ENCODE measurements at places on chromosomes 12 and 14. TPM values are rescaled to one million over a fixed set of nuclear protein-coding genes. Genes with fewer than 3 reads are reported as not detected.

Gene RIN3
- 53.6 TPM for total RNA-seq

DNA sequence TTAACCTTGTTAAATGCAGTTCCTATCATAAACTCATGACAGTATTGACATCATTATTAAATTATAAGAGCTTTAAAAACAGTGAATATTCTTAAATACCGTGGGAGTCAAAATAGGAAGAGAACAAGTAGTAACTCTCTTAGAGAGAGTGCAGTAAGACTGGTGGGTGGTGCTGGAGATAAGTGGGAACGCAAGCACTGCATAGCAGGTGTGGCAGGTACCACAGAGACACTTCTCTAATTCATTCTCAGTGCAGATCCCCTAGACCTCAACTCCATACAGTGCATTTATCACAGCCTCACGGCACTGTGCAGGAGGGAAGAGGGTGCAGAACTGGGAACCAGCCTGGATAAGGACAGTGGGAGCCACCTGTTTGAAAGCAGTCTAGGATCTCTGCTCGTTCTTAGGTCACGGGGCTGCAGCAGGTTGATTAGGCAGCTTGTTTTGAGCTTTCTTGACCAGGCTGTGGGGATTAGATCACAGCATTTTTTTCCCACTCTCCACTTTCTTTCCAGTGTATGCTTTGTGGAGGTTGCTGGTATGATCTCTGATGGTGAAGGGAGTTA, 165.6 kb downstream of the PRKCH start:
- no peak for DNase-seq

GRCh38 chr12:47977046-47977771, 13.8 kb downstream of the TMEM106C start:
- no peak for DNase-seq

- DNase-seq = no peak
These were observed 15.0 kb upstream of the MDM2 start for GRCh38 chr12:68792952-68793351.

DNA sequence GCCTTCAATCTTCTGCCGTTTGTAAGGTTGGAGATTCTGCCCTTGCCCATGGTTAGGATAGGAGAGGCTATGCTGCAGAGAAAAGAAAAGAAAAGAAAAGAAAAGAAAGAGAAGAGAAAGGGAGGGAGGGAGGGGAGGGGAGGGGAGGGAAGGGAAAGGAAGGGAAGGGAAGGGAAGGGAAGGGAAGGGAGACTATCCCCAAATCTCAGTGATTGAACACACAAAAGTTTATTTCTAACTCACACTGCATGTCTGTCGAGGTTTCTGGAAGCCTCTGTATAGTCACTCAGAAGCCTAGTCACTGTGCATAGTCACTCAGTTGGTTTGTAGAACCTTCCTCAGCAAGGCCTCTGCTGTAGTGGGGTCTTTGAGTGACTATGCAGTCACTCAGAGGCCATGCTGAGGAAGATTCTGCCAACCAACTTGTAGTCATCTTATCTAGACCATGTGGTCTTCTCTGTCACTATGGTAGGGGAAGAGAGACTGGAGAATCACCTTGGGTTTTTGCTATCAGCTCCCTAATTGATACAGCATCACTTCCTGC, 52.3 kb upstream of the ABCC9 start:
- DNase-seq = no peak

DNA sequence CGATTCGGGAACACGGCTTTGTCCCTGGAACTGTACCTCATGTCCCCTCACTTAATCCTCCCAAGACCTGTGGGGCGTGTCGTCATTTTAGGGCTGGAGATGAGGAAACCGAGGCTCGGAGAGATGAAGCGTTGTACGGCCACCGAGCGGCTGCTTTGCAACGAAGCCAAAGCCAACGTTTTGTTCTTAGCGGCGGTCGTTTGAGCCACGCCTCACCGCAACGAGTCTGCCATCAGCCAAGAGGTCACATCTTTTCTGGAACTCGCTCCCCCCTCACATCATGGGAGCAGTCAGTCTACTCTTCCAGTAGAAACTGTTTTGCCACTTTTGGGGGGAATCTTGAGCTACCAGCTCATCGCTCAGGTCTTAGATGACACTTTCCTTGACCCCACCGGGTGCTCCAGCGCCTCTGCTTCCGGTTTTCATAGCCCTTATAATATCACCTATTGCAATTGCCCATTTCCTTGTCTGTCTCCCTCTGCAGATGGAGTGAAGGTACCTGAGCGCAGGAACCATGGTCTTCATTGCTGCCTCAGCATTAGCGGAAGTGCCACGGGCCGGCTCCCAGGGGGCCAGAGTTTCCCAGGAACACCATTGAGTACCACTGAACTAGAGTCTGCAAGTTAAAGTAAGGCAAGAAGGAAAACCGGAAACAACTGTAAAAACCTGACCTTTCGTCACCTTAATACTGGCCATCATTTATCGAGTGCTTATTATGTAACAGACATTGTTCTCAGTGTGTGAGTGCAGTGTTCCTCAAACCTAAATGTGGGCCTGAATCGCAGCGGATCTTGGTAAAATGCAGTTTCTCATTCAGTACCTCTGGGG, 19.6 kb downstream of the NINJ2 start:
- DNase-seq = peak; percentile 45

DNA sequence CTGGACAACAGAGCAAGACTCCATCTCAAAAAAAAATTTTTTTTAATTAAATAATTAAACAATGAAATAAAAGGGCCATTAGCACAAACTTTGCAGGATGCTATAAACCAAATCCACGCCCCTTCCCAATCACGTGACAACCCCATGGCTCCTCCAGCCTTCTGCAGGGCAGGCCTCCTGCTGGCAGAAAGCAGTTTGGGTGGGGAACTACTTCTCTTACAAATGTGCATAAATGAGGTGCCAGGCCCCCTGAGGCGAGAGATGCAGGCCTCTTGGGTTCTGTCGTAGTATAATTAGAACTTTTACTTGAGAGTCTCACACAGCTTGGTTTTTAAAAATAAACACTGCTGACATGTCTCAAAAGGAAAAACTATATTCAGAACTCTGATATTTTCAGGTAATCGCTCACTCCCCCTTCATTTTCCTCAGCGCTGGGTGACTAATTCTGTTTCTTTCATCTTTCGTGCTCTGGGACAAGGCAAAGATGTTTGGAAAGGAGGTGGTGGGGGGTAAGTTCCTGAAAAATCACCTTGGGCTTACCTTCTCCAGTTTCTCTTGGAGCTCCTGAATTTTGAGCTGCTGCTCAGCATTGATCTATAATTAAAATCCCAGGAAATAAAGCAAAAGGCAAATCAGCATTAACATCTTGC, 101.7 kb downstream of the CIT start:
- DNase-seq = no peak

Gene RPGRIP1
- not detected for total RNA-seq

DNA sequence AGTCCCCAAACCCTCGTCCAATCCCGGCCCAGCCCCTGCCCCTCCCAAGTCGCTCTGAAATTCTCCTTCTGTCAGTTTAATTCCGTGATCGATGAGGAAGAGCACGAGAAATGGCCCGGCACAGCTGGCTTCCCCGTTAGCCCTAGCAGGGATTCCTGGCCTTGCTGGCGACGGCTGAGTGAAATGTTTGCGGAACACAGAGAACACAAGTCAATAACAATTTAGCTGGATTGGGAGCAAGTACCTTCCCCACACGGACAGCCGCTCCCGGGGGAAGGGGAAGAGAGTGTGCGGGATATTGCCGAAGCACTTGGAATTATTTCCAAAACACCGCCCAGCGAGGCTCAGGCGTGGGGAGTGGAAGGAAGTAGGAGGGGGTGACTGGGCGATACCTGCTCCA, 134.6 kb downstream of the RBM19 start:
- no peak for DNase-seq

Gene NTF3
- total RNA-seq = 1.4 TPM

Gene MPHOSPH9
- 71.0 TPM for total RNA-seq

DNA sequence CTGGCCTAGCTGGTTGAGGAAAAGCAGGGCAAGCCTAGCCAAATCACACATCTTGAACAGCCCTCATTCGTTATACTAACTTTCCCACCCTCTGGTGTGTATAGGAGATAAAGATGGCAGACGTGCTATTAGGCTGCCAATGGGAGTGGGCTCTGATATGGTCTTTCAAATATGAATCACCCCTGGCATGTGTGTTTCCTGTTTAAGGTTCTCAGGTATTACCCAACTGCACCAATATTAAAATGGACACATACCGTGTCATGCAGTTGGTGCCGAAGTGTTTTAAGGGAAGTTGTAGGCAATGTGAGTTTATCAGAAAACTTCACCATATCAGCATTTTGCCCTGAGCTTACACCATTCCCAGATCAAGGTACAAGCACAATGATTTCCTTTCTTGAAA, 33.4 kb downstream of the CHST11 start:
- no peak for DNase-seq

Gene RASSF9
- total RNA-seq = 1.0 TPM

DNA sequence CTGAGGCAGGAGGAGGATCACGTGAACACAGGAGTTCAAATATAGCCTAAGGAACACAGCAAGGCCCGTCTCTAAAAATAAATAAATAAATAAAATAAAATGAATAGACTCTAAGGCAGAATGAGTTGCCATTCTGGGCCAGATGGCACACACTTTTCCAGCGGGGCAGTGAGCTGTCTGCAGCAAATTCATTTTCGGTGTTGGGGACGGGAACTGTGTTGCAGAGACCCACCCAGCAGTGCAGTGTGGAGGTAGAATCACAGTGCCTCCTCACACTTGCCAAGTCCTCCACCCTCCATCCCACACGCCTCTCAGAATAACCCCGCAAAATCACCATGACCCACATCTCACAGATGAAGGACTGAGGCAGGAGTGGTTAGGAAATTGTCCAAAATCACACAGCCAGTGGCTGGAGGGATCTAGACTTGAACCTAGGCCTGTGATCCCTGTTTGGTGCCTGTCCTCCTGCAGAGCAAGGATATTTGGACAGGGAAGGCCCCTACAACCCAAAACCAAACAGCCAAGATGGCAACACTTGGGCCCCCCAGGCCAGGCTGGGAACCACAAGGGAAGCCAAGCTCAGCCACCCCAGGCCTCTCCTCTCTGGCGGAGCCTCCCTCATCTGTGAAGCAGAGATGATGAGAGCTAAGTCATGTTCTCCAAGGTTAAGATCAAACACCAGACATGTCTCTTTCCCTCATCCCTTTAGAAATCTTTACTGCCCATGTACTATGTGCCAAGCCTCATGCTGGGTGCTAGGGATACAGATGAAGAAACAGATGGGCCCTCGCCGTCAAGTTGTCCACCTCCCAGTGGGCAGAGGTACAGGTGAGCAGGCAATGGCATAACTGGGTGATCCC, 152.7 kb downstream of the DPF3 start:
- no peak for DNase-seq

GRCh38 chr14:49420201-49420600, 166.0 kb downstream of the RPS29 start:
- DNase-seq = no peak

Gene PRB2
- not detected for total RNA-seq

Gene SLC17A8
- total RNA-seq = not detected

Gene PEBP1
- 1,340 TPM for total RNA-seq

Gene CLEC4D
- not detected for total RNA-seq

- no peak for DNase-seq
These were observed 16.3 kb downstream of the RIN3 start for GRCh38 chr14:92529903-92530302.

DNA sequence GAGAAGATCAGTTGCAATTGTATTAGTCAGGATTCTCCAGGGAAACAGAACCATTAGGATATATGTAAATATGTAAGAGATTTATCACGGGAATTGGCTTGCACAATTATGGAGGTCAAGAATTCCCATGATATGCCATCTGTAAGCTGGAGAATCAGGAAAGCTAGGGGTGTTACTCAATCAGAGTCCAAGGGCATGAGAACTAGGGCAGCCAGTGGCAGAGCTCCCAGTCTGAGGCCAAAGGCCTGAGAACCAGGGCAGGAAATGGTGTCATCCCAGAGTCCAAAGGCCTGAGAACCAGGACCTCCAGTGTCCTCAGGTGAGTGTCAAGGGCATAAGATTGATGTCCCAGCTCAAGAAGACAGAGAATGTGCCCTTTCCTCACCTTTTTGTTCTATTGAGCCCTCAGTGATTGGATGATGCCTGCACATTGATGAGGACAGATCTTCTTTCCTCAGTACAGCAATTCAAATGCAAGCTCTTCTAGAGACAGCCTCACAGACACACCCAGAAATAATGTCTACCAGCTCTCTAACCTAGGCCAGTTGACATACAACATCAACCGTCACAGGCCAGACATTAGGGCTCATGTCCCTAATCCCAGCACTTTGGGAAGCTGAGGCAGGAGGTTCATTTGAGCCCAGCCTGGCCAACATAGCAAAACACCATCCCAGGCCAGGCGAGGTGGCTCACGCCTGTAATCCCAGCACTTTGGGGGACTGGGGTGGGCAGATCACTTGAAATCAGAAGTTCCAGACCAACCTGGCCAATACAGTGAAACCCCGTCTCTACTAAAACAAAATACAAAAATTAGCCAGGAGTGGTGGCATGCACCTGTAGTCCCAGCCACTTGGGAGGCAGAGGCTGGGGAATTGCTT, 34.9 kb upstream of the ZNF740 start:
- DNase-seq = no peak

Gene ASIC1
- 1.5 TPM for total RNA-seq

DNA sequence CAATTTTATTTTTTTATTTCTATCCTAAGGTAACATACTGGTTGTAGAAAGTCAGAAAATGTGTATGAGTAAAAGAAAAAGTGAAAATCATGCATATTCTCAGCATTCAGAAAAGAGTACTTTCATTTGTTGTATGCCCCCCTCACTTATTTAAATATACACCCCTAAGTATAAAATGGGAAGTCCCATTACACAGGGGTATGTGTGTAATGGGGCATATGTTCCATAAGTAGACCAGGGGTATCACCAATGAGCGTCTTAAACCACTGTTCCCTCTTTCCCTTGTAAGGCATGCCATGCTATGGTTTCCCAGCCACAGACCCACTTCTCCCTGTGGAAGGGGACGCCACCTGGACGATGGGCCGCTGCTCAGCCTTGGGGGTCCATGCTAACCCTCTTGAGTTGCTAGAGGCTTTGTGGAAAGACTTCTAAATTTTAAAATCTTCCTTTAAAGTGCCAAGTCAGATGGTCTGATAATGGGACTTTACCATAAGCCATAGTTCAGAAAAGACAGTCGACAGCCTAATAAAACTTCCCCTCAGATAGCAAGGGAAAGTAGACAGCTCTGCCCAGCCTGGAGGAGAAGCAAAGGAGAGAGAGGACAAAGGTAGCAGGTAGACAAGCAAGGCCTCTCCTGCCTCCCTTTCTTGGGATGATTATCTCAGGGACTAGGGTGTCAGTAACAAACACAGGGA, 118.2 kb downstream of the ZFP36L1 start:
- no peak for DNase-seq

DNA sequence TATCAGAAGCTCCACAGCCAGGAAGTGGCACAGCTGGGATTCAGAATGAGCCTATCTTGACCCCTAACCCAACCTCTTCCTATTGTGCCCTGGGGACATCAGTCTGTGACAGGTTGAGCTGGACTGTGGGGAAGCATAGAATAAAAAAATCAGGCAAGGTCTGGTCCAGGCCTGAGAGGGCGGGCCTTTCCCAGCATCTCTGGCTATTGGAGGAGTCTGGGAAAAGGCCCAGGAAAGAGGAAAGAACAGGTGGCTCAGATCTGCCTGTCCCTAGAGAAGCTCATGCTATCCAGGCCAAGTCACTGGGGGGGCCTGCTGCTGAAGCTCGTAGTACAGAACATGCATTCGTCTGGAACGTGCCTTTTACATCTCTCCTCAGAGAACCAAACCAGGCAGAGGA, 100.5 kb downstream of the PPM1H start:
- DNase-seq = no peak

GRCh38 chr12:51269174-51270066, 795 bp downstream of the SMAGP start:
- peak; percentile 89 for DNase-seq

Gene GPR65
- total RNA-seq = 1.1 TPM

Gene GYS2
- total RNA-seq = not detected

GRCh38 chr12:127655691-127656090, 611.3 kb upstream of the TMEM132C start:
- no peak for DNase-seq

Gene ANO4
- total RNA-seq = not detected

All from Peyer's patch (tissue), 4 donors.